ENCODE measurements at places on chromosomes 1 and 21. TPM values are rescaled to one million over a fixed set of nuclear protein-coding genes. Genes with fewer than 3 reads are reported as not detected.
A peak's percentile ranks its signal among the peaks of the same experiment; 100 is the strongest.

DNA sequence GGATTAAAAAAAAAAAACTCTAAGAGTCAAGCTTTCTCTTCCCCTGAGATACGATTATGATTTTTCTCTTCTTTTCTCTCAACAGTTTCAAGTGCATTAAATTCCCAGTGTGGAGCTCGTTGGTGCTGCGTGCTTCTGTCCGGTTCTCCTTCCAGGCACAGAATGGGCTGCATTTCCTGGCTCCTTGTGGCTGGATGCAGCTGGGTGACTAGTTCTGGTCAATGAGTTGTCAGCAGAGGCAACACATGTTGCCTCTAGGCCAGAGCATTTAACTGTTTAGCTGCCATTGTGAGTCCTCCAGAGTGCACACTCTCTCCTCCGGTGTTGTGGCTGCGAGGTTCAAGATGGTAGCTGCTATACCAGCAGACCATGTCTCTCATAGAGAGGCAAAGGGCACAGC, 312.9 kb downstream of the RRAGC start:
- H3K36me3 ChIP-seq: no peaks in the 10 kb centered on the region
- H3K4me3 ChIP-seq: no peak overlapping the region
- H3K27ac ChIP-seq: no peak overlapping the region
- DNase-seq: no peak

DNA sequence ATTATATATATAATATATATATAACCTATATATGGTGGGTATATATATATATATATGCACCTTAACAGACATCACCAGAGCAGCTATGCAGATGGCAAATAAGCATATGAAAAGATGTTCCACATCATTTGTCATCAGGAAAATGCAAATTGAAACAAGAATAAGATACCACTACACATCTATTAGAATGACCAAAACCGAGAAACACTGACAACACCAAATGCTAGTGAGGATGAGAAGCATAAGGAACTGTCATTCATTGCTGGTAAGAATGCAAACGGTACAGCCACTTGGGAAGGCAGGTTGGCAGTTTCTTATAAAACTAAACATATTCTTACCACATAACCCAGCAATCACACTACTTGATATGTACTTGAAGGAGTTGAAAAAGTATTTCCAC, 219.8 kb upstream of the PRMT6 start:
- H3K4me1 ChIP-seq: no peaks in the 10 kb centered on the region
- H3K4me3 ChIP-seq: no peak overlapping the region
- no peaks in the 10 kb centered on the region for H3K36me3 ChIP-seq
- H3K27ac ChIP-seq: no peak overlapping the region

DNA sequence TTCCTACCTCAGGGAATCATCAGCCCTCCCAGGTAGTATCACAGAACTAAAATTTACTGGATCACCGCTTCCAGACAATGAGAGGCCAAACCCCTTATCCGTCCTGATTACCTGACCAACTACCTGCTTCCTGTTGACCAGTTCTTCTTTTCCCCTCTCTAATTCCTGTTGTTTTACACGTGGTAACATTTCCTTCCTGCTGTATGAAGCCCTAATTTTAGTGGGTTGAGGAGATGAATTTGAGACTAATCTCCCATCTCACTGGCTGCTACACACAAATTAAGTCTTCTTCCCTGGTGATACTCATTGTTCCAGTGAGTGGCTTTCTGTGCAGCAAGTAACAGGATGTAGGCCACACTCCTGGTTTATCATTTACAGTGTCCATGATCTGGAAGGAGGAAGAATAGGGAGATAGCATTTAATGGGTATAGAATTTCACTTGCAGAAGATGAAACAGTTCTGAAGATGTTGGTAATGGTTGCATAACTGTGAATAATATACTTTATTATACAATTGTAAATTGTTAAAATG, 2112.9 kb downstream of the NCAM2 start:
- H3K36me3 ChIP-seq: no peaks in the 10 kb centered on the region
- no peak for DNase-seq
- H3K4me3 ChIP-seq: no peak overlapping the region
- no peak overlapping the region for H3K27ac ChIP-seq

- no peak overlapping the region for H3K4me3 ChIP-seq
- H3K36me3 ChIP-seq: no peaks in the 10 kb centered on the region
- H3K4me1 ChIP-seq: no peaks in the 10 kb centered on the region
- no peak for DNase-seq
- H3K27ac ChIP-seq: no peak overlapping the region
- H3K27me3 ChIP-seq: peaks cover 17% of the 10 kb centered on the region
These were observed 23.6 kb downstream of the ACTA1 start for GRCh38 chr1:229410370-229410691.

- no peaks in the 10 kb centered on the region for H3K4me1 ChIP-seq
- DNase-seq: no peak
- no peak overlapping the region for H3K27ac ChIP-seq
- no peaks in the 10 kb centered on the region for H3K27me3 ChIP-seq
- no peak overlapping the region for H3K4me3 ChIP-seq
These were observed 52.4 kb downstream of the CHD5 start for GRCh38 chr1:6127587-6128163.

- H3K4me3 ChIP-seq: no peak overlapping the region
- H3K27me3 ChIP-seq: no peaks in the 10 kb centered on the region
- no peak for DNase-seq
- no peak overlapping the region for H3K27ac ChIP-seq
- H3K4me1 ChIP-seq: no peaks in the 10 kb centered on the region
These were observed 544.9 kb upstream of the NEGR1 start for GRCh38 chr1:72827278-72827677.

DNA sequence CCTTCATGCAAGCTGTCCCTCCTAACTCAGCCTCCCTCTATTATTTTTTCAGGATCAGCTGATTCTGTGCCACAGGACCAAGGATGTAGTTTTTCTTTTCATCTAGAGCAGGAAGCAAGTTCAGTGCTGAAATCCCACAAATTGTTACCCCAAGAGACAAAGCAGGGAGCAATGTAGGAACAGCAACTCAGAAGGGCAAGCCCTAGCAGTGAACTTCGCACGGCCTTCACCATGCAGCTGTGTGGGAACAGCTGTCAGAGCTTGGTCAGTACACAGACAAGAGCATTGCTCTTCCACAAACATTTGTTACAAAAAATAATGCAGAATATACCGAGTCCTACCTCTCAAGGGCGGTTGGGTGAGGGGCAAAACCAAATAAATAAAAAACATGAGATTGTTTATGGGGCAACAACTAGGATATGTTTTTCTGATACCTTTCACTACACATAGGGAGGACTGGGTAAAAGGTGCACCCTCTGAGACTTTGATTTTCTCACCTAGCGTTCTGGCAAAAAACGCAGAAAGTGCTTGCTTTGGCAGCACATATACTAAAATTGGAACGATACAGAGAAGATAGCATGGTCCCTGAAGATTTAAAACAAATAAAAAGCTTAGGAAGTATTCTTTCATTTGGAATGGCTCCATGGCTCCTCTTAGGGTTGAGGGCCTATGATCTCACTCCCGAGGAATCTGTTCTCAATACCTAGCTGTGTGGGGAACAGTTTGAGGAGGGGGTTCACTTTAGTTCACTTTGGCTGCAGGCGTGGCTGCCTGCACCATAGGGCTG, 37.1 kb upstream of the ANGPTL7 start:
- DNase-seq: no peak
- H3K27me3 ChIP-seq: no peaks in the 10 kb centered on the region
- no peak overlapping the region for H3K27ac ChIP-seq

DNA sequence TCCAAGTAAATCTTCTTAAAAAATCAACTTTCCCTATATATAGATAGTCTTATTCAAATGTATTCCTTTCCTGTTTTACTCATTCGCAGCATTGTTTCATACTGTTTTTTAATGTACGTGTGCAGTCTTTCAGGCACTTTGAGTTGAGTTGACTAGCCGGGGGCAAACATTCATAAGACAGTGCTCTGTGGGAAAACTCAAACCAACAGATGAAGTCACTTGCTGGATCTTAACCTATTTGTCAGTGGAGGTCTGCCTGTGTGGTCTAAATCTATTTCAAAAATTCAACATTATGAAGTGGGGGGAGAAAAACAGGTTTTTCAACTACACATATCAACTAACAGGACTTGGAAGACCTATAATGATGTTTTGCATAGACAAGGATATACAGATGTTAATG, 6.2 kb downstream of the HSD11B1 start:
- no peak overlapping the region for H3K27ac ChIP-seq
- DNase-seq: no peak
- no peak overlapping the region for H3K4me3 ChIP-seq
- H3K4me1 ChIP-seq: no peaks in the 10 kb centered on the region

GRCh38 chr1:85708829-85709227, 595 bp upstream of the ZNHIT6 start:
- H3K4me3 ChIP-seq: peak overlapping the region; percentile 89
- no peaks in the 10 kb centered on the region for H3K27me3 ChIP-seq
- peak overlapping the region; percentile 69 for H3K27ac ChIP-seq
- 0 out of 2 replicates have a peak, but pooled peaks cover 4% of the 10 kb centered on the region for H3K36me3 ChIP-seq
- no peaks in the 10 kb centered on the region for H3K4me1 ChIP-seq

DNA sequence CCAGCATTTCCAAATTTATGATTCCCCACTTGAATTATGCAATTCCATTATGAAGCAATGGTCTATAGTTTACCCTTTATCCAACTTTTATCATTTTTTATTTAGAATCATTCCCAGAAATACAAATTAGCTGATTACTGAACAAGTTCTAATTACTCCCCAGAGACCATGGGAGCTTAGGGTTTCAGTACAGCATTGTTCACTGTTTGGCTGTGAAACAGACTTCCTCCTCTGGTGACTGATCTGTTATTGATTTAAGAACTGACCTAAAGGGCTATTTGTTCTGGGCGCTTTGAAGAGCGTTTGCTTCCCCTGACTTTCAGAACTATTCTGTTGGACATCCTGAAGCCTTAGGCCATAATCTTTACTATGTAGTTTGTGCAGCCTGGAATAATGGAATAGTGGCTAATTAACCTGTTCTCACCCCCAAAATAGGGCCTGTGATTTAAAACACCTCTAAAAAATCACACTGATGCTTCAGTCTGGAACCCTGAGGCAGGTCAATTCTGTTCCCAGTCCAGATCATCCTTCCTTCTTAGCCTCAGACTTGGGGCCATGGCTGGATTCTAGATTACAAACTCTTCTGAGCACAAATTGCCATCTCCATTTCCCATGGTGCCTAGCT, 58.7 kb downstream of the ALG14 start:
- H3K27ac ChIP-seq: no peak overlapping the region
- no peak for DNase-seq

GRCh38 chr1:159849626-159850366, 12.7 kb downstream of the VSIG8 start:
- no peaks in the 10 kb centered on the region for H3K4me1 ChIP-seq
- no peak overlapping the region for H3K27ac ChIP-seq
- H3K4me3 ChIP-seq: no peak overlapping the region
- H3K27me3 ChIP-seq: peaks cover 2% of the 10 kb centered on the region
- no peaks in the 10 kb centered on the region for H3K36me3 ChIP-seq

DNA sequence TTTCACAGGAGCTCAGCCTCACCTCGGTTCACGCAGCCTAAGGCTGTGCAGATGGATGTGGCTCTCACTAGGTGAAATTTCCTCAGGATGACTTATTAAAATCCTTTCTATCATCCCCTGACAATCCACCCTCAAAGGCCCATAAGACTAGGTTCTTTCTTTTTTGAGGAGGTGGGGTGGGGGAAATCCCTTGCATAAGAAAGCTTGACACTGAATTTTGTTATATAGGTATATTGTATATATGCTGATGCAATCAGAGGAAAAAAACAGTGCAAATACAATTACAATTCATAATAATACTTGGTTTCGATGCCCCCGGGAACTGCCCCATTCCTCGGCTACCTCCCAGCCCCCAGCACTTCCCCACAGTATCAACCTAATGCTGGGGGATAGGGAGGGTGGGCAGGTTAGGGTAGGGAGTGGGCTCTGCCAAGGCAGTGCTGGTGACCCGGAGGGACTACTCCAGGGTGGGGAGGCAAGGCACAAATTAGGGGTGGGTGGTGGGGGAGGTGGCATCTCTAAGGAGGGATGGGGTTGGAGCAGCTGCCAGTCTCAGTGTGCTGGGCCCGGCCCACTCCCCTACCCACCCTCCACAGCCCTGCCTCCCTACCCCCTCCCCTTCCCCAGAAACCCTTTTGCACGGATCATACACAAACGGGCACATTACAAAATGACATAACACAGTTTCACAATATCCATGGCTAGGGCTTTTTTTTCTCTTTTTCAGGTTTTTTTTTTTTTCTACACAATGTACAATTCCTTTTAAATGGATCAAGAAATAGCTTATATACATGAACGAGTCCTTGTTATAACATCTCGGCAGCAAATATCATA, 30.9 kb downstream of the SLC27A3 start:
- H3K4me1 ChIP-seq: peaks cover 39% of the 10 kb centered on the region
- peaks cover 9% of the 10 kb centered on the region for H3K36me3 ChIP-seq
- H3K27me3 ChIP-seq: no peaks in the 10 kb centered on the region

- H3K4me3 ChIP-seq: no peak overlapping the region
- no peaks in the 10 kb centered on the region for H3K36me3 ChIP-seq
- H3K27me3 ChIP-seq: no peaks in the 10 kb centered on the region
- H3K27ac ChIP-seq: no peak overlapping the region
- no peaks in the 10 kb centered on the region for H3K4me1 ChIP-seq
These were observed 24.1 kb downstream of the PIGM start for GRCh38 chr1:160007577-160008200.

Gene DNAJC28
- polyA plus RNA-seq: 0.55 TPM

Gene TACSTD2
- polyA plus RNA-seq: 8.1 TPM

Gene SLC25A34
- polyA plus RNA-seq: 0.05 TPM

Gene ZFYVE9
- polyA plus RNA-seq: 1.8 TPM

Gene CHAF1B
- polyA plus RNA-seq: 31.5 TPM

Gene CCDC17
- polyA plus RNA-seq: 0.62 TPM

Gene GBP5
- polyA plus RNA-seq: 1.0 TPM

Gene S100A2
- polyA plus RNA-seq: 0.60 TPM
